ENCODE measurements at places on chromosomes 7 and 10.

GRCh38 chr10:80685355-80685754 is 147.7 kb downstream of the SH2D4B start:
- DNase-seq = no peak

DNA sequence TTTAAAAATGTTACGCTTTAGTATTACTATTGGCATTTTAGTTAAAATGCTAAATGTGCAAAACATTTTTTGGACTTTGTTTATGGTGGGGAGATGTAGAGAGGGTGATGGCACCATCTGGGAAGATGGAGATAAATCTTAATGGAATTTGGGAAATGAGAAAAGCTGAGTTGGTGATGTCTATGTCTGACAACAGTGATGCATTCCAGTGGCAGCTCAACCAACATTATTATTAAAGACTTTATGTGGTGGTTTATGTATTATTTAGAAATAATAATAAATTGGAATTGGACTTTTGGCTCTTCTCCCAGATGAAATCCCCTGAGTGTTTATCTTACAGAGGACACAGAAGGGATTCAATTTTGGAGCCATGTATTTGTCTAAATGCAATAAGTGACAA is 77.6 kb downstream of the SEC23IP start:
- DNase-seq = no peak

DNA sequence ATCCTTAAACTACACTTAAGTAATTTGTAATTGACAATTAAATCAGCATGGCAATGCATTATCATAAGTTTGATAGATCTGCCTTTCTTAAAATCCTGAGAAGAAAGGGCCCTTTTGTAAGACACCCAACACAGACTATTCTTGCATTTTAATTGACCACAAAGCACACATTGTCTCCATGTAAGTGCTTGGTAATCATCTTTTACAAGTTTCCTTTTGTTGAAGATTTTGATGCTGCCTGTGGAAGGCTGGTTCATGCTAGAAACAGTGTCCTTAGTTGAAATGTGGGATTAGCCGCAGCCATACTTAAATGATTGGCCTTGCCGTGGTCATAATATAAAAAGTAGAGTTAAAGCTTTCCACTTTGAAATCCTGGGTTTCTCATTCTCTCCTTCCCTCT is 32.3 kb upstream of the CELF2 start:
- no peak for DNase-seq

DNA sequence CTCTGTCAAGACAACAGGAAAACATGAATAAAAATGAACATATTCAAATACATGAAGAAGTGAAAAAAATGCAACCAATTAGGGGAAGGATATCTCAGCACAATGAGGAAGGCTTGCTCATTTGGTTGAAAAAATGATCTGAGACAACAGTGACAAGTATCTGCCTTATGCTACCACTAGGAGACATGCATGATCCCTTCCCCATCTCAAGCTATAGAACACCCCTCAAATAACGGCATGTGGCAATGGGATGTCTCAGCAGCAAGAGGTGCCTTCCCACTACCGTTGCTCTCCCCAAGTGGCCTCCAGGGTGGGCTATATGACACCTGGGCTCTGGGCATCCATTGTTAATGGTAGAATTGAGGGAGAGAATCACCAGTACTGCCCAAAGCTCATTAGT is 98.1 kb upstream of the RSU1 start:
- DNase-seq = no peak

- no peak for DNase-seq
Observed at GRCh38 chr7:150951521-150951920, 26.6 kb downstream of the KCNH2 start.

- DNase-seq = peak; percentile 66
Observed at GRCh38 chr10:92240289-92241157, 50.4 kb downstream of the CPEB3 start.

DNA sequence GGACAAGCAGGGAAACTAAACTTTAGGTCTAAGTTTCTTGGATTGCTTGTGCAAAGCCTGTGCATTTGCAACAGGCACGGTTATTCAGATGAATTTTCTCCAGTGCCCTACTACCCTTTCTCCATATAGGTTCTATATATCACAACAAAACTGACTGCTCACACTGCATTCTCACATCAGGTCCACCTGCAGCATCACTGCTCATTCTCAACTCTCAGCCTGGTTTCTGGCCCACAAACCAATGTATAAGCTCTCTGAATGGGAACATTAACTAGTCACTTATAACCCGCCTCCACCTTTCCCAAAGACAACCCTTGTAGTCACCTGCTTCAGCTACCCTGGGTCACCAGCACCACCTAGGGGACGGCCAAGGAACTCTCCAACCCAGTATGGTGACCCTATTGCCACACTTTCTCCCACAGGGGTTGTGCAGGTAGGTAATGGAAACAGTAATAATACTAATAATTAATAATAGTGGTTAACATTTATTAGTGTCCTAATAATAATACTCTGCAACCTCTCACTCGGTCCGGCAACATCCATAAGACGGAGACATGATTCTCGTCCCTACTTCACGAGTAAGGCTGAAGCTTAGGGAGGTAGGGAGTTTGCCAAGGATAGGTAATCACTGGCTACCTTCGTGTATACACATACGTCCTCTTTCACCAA is 97.3 kb downstream of the CLEC2L start:
- peak; percentile 60 for DNase-seq

- no peak for DNase-seq
Observed at GRCh38 chr7:22441157-22441556, 58.8 kb downstream of the STEAP1B start.

GRCh38 chr7:112789817-112790585 is at the start of gene TMEM168:
Gene TMEM168 (minus strand): TSS chr7:112790393. CDS start chr7:112784825, 5,568 bp downstream.
- DNase-seq = peak; percentile 82

GRCh38 chr10:49474901-49475300 is 64.0 kb downstream of the ERCC6 start:
- DNase-seq = no peak

DNA sequence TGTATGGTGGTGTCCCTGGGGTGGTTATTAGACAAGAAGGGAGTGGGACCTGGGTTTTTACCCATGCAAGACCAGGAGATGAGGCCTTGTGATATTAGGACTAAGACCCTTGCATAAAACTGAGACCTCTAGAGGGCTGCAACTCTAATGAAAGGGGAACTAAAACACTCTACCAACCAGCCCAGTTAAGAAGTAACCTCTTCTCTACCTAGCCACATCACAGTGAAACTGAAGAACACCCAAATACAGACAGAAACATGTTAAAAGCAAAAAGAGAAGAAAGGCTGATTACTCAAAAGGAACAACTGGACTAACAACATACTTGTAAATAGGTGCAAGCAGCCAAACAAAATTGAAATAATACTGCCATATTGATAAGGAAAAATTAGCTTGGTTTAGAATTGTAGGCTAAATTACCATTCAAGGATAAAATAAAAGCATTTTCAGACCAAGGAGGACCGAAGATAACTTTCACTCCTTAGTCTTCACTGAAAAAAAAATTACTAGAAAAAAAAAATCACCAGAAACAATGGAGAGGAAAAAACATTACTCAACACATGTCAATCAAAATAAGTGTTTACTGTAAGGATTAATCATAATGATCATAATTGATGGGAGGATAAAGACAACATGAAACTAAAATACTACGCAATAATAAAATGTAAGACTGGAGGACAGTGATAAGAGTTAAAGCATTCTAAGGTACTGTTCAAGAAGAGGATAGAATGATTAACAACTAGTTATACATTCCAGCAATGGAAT is 27.6 kb downstream of the ERLIN1 start:
- peak; percentile 66 for DNase-seq

GRCh38 chr10:113176652-113177155 is 226.7 kb downstream of the TCF7L2 start:
- no peak for DNase-seq

GRCh38 chr7:26081638-26082037 is 70.4 kb upstream of the NFE2L3 start:
- DNase-seq = no peak

- no peak for DNase-seq
Observed at GRCh38 chr7:106357675-106358074, 72.9 kb upstream of the NAMPT start.

GRCh38 chr7:132245539-132245938 is 330.7 kb downstream of the PLXNA4 start:
- DNase-seq = no peak

- no peak for DNase-seq
Observed at GRCh38 chr10:105266966-105267539, 626.0 kb downstream of the SORCS3 start.

DNA sequence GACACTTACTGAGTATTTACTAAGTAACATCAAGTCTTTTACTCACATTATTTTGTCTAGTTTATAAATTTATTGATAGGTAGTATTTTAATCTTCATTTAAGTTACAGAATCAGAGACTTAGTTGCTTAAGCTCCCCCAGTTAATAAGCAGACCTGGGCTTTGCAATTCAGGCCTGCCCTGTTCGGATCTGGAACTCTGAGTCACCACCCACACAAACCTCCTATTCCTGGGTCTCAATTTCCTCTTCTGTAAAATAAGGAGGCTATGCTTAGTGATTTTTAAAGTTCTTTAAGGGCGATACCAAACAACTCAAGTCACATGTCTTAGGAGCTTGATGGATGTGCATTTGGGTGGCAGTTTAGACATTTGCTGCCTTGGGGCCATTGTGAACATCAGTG is 3.5 kb upstream of the MGAM start:
- DNase-seq = no peak

All from GM10248 (cell line).